Activated CD4-positive, alpha-beta T cell treated with anti-CD3 and anti-CD28 coated beads for 36 hours (primary cell): ENCODE measurements at places on chromosomes 7 and 10. TPM values are rescaled to one million over a fixed set of nuclear protein-coding genes. Genes with fewer than 3 reads are reported as not detected.

- no peak overlapping the region for H3K27ac ChIP-seq
- H3K4me3 ChIP-seq: no peak overlapping the region
- DNase-seq: no peak
- no peaks in the 10 kb centered on the region for H3K4me1 ChIP-seq
Measured at GRCh38 chr10:19974138-19974537, 157.9 kb downstream of the PLXDC2 start.

DNA sequence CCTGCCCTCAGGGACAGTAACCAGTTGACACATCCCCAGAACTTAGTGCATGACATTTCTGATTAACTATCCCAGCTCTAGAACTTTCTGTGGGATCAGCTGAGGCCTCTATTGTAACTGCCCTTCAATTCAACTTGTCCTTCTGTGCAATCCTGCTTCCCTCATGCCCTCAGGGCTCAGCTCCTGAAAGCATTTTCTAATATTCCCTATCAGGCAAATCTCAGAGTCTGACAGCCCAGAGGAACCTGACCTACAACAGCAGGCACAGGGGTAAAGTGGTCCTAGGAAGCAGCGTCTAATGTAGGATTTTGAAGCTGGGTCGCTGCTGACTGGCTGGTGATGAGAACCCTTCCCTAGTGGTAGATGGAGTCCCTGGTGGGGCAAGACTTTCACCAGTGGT lies 13.6 kb upstream of the STN1 start:
- no peak overlapping the region for H3K27ac ChIP-seq
- no peak for DNase-seq
- H3K4me1 ChIP-seq: no peaks in the 10 kb centered on the region
- H3K36me3 ChIP-seq: no peaks in the 10 kb centered on the region
- no peak overlapping the region for H3K4me3 ChIP-seq
- no peaks in the 10 kb centered on the region for H3K27me3 ChIP-seq

DNA sequence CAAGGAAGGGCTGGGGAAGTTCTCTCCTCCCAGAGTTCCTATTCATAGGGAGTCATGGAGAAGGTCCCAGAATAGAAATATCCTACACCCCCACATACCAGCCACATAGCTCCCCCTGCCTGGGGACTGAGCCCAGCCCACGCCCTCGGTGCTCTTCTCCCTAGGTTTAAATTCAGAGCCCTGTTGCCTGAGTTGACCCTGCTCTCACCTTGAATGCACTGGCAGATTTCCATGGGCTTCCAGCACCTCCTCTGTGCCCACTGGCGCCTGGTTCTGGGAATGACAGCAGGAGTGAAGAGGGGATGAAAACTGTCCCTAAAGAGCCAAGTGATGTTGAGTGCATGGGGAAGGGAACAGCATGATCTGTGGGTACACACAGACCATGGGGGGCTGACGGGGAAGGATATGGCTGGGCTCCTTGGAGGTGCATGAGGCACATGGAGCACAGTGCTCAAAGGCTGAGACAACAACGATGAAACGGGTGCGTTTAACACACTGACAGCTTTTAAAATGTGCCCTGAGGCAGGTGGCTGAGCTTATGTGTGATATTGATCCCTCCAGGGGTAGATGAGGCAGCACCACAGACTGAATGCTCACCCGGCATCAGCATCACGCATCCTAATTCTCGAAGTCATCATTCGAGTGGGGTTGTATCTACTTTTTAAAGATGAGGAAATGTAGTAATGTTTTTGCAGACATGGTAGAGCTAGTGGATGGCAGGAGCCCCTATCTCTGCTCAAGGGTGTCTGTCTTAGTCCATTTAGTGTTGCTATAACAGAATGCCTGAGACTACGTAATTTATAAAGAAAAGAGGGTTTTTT lies 53.7 kb upstream of the IGFBP3 start:
- no peaks in the 10 kb centered on the region for H3K27me3 ChIP-seq
- H3K4me3 ChIP-seq: no peak overlapping the region
- H3K4me1 ChIP-seq: peaks cover 9% of the 10 kb centered on the region
- peaks cover 15% of the 10 kb centered on the region for H3K36me3 ChIP-seq

DNA sequence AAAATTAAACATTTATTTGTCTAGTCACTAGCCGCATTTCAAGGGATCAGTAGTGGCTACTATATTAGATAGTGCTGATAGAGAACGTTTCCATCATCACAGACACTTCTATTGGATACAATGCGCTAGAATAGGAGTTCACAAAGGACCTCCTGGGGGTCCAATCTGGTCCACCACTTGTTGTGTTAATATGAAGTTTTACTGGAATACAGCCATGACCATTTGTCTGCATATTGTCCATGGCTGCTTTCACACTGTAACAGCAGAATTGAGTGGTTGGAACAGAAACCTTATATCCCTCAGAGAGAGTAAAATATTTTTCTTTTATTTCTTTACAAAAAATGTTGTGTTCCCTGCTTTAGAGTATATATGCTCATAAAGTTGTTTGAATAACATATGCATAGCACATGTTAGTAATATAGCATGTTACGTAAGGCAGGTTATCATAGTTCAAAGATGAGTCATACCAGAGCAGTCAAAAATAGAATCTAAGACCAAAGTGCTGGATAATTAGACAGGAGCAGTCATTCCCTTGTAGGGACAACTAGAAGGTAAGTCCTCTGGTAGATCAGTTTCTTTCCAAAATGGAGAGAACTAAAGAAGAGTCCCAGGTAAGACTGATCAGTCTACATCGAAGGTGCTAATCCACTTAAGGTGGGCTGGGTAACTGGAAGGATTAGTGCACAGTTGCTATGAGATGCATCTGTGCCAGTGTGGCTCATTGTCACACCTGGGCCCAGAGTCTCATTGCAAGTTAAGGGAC lies 14.9 kb downstream of the BZW2 start:
- H3K4me3 ChIP-seq: no peak overlapping the region
- no peaks in the 10 kb centered on the region for H3K27me3 ChIP-seq
- H3K36me3 ChIP-seq: peaks cover 30% of the 10 kb centered on the region
- H3K4me1 ChIP-seq: peaks cover 26% of the 10 kb centered on the region

DNA sequence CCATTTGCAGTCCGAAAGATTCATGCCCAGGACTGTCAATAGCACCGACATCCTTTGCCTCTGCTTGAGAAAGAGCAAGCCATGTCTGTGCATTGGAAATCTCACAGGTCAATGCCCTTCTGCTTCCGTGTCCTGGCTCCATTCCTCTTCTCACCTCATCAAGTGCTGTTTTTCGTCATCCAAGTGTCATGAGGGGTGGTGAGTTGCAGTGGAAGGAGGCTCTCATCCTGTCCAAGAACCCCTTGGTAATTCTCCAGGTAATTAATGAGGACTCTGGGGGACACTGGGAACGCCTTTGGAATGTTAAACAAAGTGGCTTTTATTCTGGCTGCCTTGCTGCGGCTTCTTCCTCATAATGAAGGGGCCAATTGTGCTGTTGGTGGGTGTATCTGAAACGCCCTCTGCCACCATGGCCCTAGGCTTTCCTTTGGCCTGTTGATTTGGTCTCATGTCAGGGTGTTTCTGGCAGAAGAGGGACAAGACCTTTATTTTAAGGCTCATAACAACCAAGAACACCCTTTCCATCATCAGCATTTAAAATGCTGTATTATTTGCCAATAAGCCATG lies 57.7 kb downstream of the PPP1R3C start:
- DNase-seq: no peak
- H3K4me3 ChIP-seq: no peak overlapping the region
- H3K27ac ChIP-seq: no peak overlapping the region

GRCh38 chr10:132666705-132667341 lies 119.1 kb downstream of the NKX6-2 start:
- DNase-seq: no peak
- H3K27ac ChIP-seq: no peak overlapping the region
- no peak overlapping the region for H3K4me3 ChIP-seq
- no peaks in the 10 kb centered on the region for H3K27me3 ChIP-seq

GRCh38 chr7:120792091-120792860 lies 65.7 kb downstream of the TSPAN12 start:
- H3K27ac ChIP-seq: no peak overlapping the region
- H3K4me3 ChIP-seq: no peak overlapping the region
- H3K4me1 ChIP-seq: no peaks in the 10 kb centered on the region
- peak; percentile 79 for DNase-seq
- no peaks in the 10 kb centered on the region for H3K36me3 ChIP-seq

DNA sequence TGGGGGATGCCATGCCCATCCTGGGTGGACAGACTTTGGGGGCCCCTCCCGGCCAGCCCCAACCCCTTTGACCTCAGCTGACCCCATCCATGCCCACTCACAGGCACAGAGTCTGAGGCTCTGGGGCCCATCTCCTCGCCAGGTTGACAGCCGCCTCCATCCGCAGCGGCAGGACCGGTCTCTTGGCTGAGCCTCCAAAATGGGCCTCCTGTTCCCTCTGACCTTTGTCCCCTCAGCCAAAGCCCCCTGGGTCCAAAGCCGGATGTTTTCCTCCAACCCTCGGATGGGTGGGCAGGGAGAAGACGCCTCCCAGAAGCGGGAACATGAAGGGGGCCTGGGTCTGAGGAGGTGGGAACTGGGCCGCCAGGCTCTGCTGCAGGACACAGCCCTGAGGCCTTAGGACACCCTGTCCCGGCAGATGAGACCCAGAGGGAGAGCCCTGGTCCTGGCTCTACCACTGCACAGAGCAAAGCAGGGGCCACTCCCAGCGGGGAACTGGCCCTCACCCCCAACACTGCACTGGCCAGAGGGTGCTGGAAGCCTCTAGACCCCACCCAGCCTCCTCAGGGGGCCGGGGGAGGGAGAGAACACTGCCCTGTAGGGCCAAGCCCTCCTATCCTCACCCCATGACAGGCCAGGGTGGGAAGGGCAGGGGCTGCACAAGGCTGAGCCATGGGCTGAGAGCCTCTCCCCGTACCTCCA lies 12.6 kb downstream of the PDGFA start:
- no peak overlapping the region for H3K4me3 ChIP-seq
- no peaks in the 10 kb centered on the region for H3K4me1 ChIP-seq
- no peak for DNase-seq
- no peak overlapping the region for H3K27ac ChIP-seq
- no peaks in the 10 kb centered on the region for H3K36me3 ChIP-seq
- no peaks in the 10 kb centered on the region for H3K27me3 ChIP-seq

- H3K4me1 ChIP-seq: peaks cover 10% of the 10 kb centered on the region
- no peaks in the 10 kb centered on the region for H3K36me3 ChIP-seq
- H3K27ac ChIP-seq: peak overlapping the region; percentile 24
- H3K27me3 ChIP-seq: peaks cover 31% of the 10 kb centered on the region
- H3K4me3 ChIP-seq: peak overlapping the region; percentile 59
Measured at GRCh38 chr10:103854265-103854685, 1.1 kb downstream of the SH3PXD2A start.

GRCh38 chr10:111525696-111526095 lies 448.9 kb downstream of the ADRA2A start:
- no peaks in the 10 kb centered on the region for H3K36me3 ChIP-seq
- no peak overlapping the region for H3K27ac ChIP-seq
- H3K4me3 ChIP-seq: no peak overlapping the region
- H3K27me3 ChIP-seq: peaks cover 4% of the 10 kb centered on the region

DNA sequence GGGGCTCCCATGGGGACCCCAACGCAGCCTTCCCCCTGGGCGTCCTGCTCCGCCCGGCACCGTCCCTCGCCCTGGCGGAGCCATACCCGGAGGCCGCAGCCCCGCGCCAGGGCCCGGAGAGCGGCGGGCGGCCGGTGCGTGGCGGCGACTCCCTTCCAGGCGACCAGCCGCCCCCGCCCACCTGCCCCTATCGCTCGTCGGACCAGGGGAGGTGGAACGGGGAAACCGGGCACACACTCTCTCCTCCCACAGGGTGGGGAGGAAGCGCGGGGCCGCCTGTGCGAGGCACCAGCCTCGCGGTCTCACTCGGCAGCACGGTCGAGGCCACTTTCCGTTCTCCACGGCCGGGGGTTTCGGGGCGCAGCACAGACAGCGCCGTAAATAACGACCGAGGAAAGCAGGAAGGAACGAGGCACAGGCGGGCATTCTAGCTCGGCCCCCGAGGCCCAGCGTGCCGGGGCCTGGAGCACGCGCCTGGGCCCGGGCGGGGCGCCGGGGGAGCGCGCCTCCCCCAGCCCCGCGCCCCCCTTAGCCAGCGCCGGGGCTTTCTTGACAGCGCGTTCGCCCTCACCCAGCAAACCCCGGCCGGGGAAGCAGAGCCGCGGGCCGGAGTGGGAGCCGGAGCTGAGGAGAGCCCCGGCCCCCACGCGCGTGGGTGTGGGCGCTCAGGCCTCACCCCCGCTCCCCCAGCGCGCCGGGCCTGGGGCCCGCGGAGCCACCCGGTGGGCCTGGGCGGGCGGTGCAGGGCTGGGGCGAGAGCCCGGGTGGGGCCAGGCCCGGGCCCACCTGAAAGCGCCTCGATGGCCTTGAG lies 936 bp downstream of the IGF2BP3 start:
- H3K4me1 ChIP-seq: peaks cover 30% of the 10 kb centered on the region
- H3K27ac ChIP-seq: no peak overlapping the region
- H3K4me3 ChIP-seq: peak overlapping the region; percentile 77
- DNase-seq: peak; percentile 62

The TCERG1L gene
- total RNA-seq: 0.05 TPM

The NXPH1 gene
- not detected for total RNA-seq

DNA sequence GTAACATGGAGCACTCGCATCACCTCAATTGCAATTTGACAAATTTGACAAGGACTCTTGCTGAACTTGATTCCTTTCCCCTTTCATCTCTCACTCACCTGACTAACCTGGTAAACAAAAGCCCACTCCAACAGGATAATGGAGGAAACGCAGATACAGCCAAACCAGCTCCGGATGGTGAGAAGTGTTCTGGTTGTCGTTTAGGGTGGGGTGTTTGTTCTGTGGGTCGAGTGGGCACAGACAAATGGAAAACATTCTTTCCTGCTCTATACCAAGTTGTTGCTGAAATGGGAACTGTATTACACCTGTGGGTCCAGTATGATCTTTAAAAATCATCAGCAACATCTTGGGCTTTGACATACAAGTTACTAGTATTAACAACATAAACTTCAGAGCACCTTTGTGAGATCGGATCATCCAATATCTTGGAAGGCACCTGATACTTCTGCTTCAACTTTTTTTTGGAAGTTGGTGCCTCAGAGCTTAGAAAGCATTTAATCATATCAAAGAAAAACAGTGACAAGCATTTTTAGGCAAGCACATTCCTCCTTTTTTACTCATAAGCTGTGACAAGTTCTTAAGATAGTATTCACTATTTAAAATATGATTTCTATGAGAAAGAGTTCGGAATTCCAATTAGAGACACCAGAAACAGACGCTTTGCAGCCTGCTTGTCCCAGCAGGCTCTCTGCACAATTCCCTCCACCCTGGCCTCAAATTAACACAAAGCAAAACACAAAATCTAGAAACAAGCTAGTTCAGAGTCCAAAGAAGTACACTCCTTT lies 58.1 kb downstream of the CCDC186 start:
- DNase-seq: no peak
- H3K27ac ChIP-seq: no peak overlapping the region
- no peaks in the 10 kb centered on the region for H3K36me3 ChIP-seq
- H3K4me3 ChIP-seq: no peak overlapping the region
- H3K4me1 ChIP-seq: no peaks in the 10 kb centered on the region

- H3K4me3 ChIP-seq: no peak overlapping the region
- H3K27me3 ChIP-seq: no peaks in the 10 kb centered on the region
- no peak overlapping the region for H3K27ac ChIP-seq
- peaks cover 36% of the 10 kb centered on the region for H3K36me3 ChIP-seq
Measured at GRCh38 chr10:113872139-113873030, 17.9 kb downstream of the NHLRC2 start.

The TLX1 gene
- not detected for total RNA-seq

- H3K36me3 ChIP-seq: no peaks in the 10 kb centered on the region
- H3K27me3 ChIP-seq: no peaks in the 10 kb centered on the region
- no peak overlapping the region for H3K4me3 ChIP-seq
- no peaks in the 10 kb centered on the region for H3K4me1 ChIP-seq
- H3K27ac ChIP-seq: no peak overlapping the region
- no peak for DNase-seq
Measured at GRCh38 chr10:130041451-130042371, 68.9 kb downstream of the C10orf143 start.

The GPR22 gene
- total RNA-seq: not detected
